Activated T-helper 9 cell treated with anti-CD3 and anti-CD28 coated beads, Interleukin-2, amount 50 U/mL, for 16 hours (primary cell): ENCODE measurements at places on chromosomes 5 and 9.
A peak's percentile ranks its signal among the peaks of the same experiment; 100 is the strongest.

DNA sequence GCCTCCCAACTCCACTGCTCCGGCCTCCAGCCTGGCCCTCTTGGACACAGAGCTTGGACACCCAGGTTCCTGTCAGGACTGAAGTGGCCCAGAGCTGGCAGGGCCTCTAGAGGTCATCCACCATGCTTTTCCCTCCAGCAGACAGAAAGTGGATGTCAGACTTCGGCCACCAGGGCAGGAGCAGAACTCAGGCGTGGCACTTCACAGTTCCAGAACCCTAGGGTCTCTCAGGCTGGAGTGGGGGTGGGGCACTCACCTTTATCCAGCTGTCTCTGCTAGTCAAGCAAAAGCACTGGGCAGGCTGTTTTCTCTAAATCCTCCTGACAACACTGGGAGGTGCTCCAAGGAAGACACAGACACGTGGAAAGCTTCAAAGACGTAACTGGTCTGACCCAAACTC lies 35.6 kb upstream of the N4BP3 start:
- no peak for DNase-seq

GRCh38 chr5:58431832-58432231 lies 28.1 kb downstream of the PLK2 start:
- DNase-seq: no peak

- no peak for DNase-seq
These were observed 225.7 kb upstream of the KLF9 start for GRCh38 chr9:70639853-70640814.

DNA sequence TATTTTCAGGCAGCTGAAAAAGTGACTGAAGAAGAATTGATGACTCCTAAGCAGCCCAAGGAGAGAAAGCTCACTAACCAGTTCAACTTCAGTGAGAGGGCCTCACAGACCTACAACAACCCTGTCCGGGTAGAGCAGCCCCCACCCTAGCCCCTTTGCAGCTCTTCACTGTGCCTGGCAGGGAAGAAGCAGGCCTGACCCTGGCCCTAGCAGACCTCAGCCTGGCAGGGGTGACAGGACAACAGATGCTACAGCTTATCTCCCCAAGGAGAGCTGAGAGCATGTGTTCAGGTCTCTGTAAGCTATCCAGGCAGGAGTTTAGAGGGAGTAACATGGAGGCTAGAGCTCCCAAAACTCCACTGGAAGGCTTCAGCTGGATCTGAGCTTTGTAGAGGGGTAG lies 31.8 kb downstream of the DNAI1 start:
- DNase-seq: no peak

- no peak for DNase-seq
These were observed 78.1 kb downstream of the SNCAIP start for GRCh38 chr5:122390154-122390553.

GRCh38 chr5:88956416-88956815 lies 73.4 kb upstream of the MEF2C start:
- DNase-seq: no peak

DNA sequence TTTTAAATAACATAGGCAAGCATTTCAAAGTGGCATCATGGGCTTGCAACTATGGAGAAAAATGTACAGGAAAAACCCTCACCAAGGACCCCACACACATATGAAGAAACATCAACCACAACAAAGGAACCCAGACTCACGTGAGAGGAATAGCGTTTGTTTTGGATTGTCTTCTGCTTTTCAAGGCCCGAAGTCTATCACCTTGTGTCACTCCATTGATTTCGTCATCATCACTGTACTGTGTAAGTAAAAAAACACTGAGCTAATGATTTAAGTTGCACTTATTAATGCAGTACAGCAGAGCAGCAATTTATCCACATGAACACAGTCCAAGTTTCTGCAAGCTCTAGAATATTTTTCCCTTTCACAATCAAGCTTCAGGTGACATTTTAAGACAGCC lies 72.4 kb downstream of the HABP4 start:
- no peak for DNase-seq

DNA sequence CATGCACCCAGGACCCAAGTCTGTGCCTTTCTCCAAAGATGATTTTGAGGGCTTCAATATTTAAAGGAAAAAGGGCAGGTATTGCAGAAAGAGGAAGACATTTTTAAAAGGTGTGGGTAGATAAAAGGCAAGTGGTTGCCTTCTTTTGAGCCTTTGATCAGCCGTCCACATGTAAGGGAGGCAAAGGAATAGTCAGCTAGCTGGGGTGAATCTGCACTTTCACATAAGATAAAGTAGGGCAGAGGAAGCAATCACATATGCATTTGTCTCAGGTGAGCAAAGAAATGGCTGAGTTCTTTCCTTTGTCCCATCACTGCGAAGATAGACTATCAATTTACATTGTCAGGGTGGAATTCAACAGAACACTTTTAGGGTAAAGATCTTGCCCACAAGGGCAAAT lies 19.9 kb downstream of the MGAT1 start:
- no peak for DNase-seq

DNA sequence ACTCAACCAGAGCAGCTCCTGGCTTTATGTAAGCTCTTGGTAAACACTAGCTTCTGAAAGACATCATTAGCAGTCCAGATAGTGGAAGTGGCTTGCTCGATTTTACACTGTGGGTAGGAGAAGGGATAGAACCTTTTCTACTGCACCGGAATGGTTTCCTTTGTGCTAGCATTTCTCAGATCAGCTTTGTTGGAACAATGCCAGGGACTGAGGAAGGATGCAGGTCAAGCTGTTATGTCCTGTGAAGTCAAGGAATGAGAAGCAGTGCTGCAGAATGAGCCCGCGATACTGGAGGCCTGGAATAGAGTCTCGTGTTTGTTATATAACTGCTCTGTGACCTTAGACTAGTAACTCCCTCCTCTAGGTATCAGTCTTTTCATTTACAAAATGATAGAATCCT lies 233.6 kb downstream of the GABRB2 start:
- no peak for DNase-seq

GRCh38 chr9:68895741-68896478 lies 118.0 kb downstream of the PRKACG start:
- no peak for DNase-seq

- no peak for DNase-seq
These were observed 37.1 kb downstream of the FAM163B start for GRCh38 chr9:133571896-133572595.

DNA sequence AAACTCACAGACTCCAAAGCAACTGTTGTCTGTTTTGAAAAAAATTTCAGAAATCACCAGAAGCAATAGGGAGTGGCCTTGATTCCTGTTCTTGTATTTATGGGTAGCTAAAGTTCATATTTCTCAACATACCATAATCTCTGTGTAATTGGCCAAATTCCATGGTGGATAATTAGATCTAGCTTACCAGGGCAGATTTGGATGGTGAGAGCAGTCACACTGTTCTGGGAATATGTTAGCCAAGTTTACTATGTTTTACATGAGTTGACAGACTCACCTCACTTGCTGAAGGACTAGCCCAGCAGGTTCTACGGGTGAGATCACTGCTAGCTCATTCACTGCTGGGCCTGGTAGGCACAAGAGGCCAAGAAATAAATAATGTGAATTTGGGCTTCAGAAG lies 32.7 kb upstream of the CDKN2B start:
- no peak for DNase-seq

GRCh38 chr9:107176436-107177151 lies 106.5 kb upstream of the RAD23B start:
- no peak for DNase-seq

DNA sequence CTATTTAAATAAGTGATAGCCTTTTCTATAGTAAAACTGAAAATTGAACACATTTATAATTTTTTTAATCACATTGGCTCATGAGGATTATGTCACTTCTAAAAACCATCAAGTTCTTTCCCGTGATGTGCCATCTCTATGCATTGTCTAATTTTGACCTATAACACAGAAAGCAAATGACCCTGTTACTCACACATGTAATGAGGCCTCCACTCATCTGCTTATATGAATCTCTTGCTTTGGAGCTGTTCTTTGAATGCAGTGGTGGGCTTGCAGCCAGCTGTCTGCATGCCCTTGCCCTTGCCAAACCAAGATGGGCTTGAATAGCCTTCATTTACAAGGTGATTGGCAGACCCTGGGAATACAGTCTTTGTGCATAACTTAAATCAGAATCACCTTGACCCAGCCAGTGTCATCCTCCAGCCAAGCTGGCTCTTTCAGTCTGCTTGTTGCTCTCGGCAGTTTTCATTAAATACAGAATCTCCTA lies 163.2 kb downstream of the TRIO start:
- no peak for DNase-seq

DNA sequence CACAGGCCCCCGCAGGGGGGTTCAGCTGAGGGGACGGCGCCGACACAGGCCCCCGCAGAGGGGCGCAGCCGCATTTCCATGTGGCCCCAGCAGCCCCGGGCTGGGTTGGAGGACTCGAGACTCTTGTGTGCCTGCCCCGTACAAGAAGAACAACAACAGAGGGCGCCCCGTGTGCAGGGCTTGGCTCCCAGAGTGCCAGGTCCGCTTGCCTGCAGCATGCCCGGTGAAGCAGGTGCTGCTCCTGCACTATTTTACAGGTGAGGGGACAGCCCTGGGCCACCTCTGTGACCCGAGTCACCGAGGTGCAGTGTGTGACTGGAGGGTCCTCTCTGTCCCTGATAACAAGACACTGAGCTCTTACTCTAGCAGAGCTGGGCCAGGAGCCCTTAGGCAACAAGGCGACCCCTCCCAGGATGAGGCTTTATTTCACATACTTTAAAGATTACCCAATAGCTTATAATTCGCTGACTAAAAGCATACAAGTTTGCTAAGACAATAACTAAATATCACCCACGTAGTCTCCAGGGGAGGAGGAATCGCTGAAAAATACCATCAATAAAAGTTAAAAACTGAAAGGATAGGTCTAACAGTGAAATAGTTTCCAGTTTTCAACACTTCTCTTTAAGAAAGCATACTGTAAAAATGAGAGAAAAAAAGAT lies 41.7 kb upstream of the SLC9A3 start:
- no peak for DNase-seq

DNA sequence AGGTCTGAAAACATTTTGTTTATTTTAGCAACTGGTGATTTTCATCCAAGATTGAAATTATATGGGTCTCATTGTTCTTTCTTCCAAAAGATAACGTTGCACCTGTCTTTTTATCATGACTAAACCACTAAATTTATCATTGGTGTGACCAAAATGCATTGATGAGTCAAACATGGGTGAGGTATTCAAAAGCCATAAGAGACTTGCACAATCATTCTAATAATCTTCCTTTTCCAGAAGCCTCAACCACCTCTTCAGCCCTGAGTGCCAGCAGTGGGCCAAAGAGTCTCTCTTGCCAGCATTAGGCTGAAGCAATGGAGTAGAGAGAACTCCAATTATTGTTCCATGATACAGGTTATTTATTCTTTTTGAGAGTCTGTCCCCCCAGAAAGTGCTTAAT lies 198.9 kb downstream of the LURAP1L start:
- no peak for DNase-seq

- no peak for DNase-seq
These were observed 22.7 kb downstream of the CFAP90 start for GRCh38 chr5:7828269-7828668.

DNA sequence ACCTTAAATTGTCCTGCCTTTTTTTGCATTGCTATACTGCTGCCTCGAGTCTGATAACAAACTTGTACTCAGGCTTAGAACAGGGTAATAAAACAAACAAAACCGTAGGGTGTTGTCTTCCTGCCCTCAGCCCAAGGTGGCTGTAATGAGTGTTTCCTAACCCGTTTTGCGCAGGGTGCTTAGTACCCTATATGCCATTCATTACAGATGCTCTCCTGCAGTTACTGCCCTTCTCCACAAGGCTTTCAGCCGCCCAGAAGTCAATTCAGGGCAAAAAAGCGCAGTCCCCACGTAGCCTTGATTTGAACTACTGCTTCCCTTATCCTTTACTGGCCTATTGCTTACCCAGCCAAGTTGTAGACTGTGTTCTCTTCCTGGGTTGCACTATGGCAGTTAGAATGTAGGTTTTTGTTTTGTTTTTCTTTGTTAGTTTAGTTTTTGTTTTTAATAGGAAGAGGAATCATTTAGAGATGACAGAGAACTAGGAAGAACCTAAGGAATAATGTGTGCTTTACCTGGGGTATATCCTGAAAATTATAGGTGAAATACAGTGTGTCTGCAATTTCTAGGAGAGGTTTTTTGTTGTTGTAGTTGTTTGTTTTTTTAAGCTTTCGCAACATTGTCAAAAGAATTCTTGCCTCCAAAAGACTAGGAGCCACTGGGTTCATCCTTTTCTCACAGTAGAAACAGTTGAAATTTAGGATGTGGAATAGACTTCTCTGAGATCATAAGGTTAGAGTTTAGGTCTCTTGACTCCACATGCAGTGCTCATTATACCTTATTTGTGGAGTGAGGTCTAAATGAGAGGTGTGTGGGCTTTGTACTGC lies 1.3 kb downstream of the HMGXB3 start:
- DNase-seq: peak; percentile 23

DNA sequence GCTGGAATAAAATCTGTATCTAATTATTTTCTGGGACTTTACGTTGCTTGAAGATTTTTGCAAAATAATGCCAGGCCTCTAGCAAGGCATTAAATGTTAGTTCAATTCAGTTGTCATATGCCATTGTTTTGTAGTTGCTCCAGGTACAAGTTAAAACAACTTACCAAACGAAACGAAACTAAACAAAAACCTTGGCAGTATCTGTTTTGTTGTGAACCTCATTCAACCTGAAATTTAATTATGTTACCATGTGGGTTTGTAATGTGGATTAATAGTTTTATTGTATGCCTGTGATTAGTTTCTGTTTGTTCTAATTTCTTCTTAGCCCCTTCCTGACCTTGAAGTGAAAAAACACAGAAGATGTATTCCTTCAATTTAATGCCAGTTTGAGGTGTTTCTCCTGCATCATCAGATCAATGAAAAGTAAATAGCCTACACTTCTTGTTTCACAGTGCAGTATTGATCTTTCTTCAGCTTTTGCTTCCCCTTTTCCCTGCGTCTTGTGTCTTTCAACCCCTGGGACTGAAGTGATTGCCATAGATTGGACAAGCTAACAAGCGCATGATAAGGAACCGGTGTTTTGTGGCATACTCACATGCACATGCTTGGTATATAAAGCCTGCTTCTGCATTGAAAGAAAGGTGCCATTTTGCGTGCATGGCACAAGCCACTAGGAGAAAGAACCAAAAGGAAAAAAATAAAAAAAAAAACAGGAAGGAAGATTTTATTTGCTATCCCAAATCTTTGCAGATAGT lies 699.0 kb upstream of the ARRDC3 start:
- no peak for DNase-seq

DNA sequence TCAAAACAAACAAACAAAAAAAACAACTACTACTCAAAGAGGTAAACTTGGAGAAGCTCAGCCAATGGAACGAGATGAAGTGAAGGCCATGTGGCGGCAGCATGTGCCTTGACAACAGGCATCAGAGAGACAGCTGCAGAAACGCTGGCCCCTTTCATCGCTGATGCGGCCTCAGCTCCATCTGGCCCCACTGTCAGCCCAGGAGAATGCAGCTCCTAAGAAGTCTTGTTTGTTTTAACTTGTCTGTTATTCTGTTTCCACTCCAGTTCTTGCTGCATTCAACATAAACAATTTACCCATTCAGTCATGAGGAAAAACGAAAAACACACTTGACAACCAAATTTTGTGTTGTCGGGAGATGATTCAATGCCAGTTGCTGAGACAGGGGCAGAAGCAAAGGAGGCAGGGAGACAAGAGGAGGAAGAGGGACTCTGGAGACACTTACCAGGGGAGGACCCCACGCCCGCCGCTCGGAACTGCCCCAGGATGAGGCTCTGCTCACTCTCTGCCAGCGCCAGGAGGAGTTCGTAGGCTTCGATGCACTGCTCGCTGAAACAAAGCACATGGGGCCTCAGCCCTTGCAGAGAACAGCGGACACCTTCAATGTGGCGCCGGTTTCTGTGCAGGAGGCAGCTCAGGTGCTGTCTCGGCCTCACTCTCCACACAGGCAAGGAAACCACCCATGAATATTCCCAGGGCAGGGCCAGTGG lies 91.2 kb downstream of the DCP2 start:
- DNase-seq: no peak
